NCI-H1105 treated with DMSO at 0.1 percent for 48 hours (cell line): ENCODE measurements at places on chromosomes 12 and 14.

DNA sequence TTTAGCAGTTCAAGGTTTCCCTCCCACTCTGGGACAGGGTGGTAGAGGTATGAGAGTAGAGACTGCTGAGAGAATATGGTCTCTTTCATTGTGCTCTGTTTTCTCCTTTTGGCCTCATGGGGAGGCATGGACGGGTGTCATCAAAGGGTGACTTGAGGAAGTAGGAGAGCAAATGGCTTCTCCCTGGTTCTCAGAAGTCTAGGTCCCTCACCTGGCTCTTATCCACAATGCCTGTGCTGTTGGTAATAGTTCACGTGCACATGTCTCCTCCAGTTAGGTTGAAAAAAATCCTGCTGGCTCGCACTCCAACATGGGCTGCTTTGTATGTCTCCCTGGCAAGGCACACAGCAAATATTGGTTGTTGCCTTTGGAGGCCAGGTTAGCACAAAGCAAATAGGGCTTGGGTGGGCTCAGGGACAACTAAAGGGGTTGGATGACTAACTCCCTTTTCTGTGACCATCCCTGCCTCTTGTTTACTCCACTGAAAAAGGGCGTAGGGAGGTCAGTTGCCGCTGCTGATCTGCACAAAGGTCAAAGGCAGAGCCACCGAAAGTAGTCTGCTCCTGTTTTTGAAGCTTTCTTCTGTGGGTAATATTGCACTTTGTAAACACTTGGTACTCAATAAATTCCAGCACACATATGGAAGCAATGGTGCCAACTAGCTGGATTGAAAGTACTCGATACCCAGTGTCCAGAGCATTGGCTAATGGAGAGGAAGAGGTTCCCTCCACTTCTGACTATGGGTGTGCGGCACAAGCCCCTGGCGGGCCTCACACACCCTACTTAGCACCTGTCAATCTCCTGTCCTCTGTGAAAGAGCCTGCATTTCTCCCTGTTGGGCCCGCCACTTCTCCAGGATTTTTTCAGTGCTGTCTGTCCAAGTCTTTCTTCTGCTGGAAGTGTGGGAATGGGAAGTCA lies 121.8 kb downstream of the SLC38A6 start:
- no peak for DNase-seq

- no peak for DNase-seq
These were observed 96.6 kb downstream of the RIMBP2 start for GRCh38 chr12:130619385-130620001.

DNA sequence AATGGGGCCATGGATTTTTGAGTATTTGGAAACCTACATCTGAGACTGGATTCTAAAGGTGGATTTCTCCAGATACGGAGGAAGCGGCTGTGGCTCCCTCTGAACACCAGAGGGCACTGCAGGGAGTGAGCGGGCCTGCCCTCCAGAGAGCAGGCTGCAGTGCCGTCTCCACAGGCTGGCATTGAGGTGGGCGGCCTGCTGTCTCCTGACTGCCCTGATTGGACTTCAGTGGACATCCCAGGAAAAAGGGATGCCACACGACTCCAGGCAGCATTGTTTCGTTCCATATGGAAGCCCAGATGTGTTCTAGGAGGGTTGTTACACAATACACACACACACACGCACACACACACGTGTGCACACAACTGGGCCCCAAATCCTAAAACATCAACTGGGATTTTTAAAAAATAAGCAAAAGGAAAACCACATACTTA lies 20.9 kb upstream of the ANO2 start:
- peak; percentile 53 for DNase-seq

DNA sequence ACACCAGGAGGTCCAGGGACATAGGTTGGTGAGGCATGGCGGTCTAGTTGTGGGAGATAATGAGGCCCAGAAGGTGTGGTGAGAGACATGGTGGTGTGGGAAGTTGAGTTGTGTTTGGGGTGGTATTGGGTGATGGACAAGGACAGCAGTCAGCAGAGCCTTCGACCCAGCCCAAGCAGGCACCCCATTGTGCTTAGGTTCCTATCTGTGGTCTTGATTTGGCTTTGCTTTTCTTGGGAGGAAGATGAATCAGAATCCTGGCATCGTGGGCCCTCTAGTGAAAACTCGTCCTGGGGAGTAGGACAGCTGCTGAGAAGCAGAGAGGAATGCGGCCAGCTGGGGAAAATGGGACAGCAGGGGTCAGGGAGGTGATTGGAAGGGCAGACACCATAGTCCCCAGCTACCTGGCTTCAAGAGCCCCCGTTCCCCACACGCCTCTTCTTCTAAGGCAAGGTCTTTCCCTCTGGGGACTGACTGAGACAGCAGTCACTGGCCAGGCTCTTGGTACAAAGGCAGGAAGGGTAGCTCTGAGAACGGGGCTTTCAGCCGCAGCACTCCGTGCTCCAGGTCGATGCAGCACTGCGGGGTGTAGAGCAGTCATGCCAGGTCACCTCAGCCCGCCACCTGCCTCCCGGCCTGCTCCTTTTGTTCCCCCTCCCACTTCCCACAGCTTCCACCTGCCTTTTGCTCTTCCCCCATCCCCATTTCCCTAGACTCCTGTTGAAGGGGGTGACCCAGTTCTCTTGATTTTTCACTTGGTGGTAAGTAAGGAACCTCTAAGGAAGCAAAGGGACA lies 7.9 kb downstream of the NRIP2 start:
- DNase-seq: no peak

- DNase-seq: no peak
These were observed 472.8 kb downstream of the RGS6 start for GRCh38 chr14:72404998-72405397.

DNA sequence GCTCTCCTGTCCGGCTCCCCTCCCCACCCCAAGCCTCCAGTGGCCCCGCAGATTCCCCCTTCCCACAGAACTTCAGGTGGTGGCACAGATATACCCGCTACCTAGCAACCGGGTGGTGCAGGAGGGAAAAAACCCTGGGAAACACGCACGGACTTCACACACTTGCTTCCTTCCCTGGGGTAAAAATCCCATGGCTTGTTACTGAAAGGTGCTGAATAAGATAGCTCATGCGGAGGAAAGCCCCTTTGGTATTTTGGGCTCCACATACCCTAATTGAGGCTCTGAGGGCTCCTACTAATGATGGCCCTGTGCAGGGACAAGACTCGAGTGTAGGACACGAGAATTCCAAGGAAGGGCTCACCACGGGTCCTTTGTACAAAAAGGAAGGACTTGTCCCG lies 869 bp upstream of the RIMBP2 start:
- no peak for DNase-seq

DNA sequence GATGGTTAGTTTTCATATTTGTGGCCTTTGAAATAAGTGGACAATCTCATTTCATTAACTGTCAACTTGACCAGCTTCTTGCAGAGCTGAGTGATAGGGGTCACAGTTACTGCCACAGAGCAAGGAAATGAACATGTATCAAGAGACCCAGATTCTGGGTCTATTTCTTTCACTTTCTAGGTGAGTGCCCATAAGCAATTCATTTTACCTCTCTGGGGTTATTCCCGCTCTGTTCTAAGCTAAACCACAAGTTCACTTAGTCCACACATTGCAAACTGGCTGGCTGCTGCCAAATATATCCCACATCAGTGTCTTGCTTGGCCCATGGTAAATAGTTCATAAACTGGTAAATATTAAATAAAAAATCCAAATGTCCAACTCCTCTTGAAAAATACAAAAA lies 29.9 kb downstream of the GPHB5 start:
- DNase-seq: no peak

DNA sequence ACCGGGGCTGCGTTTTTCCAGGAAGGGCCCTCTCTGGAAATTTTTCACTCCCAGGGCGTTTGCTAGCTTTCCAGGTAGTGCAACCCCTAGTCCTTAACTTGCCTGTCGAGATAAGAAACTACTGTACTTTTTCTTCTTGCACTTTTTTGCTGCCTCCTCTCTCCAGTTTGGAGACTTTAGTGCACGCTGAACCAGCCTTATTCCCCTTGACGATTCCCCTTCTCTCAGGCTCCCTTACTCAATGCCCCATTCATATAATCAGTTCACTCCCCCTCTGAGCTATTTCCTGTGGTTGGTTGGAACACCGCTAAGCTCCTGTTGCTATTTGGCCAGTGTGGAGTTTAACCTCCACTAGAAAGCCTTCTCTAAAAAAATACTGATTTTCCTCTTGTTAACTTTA lies 682 bp downstream of the CREBL2 start:
- peak; percentile 41 for DNase-seq

DNA sequence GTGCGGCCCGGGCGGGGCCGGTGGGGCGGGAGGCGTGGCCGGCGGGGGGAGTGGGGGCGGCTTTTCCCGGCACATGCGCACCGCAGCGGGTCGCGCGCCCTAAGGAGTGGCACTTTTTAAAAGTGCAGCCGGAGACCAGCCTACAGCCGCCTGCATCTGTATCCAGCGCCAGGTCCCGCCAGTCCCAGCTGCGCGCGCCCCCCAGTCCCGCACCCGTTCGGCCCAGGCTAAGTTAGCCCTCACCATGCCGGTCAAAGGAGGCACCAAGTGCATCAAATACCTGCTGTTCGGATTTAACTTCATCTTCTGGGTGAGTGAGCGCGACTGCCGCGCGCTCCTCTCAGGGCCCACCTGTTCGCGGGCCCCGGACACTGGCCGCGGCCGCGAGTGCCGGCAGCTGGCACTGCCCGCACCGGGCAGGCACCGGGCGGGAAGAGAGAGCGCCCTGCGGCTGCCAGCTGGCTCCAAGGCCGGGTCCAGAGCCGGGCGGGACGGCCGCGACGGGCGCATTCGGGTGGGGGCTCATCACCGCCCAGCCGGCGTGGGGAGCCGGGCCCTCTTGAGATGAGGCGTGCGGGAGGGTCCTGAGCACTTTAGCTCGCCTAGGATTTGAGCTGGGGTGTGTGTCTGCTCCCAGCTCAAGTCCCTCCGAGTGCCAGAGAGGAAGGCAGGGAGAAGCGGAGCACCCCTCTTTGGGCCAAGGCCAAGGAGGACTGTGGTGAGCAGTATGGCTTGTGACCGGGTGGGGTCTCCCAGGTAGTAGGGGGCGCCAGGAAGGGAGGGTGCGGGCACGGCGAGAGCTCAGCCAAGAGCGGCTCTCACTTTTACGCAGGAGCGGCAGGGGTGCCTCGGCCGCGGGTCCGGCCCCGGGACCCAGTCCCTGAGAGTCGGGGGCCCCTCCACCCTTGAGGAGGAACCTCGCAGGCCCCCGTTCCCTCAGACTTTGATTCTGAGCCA lies at the start of gene CD9:
Gene CD9, plus strand, starts transcription at position 145 of the 957 bp plus-strand sequence. Its CDS starts 100 bp downstream, at position 245.
- DNase-seq: peak; percentile 33

- peak; percentile 100 for DNase-seq
These were observed at the start of the genes CEP290 and TMTC3 for GRCh38 chr12:88141774-88142609. TSS of gene CEP290 (minus strand) at chr12:88142088. CDS start at chr12:88141307, 781 bp downstream. TSS of gene TMTC3 (plus strand) at chr12:88142307. CDS start at chr12:88148316, 6,009 bp downstream.

- DNase-seq: no peak
These were observed 905 bp downstream of the ZNF84 start for GRCh38 chr12:133038118-133038709.

- DNase-seq: no peak
These were observed 50.8 kb downstream of the PPP2R5E start for GRCh38 chr14:63492391-63492790.

DNA sequence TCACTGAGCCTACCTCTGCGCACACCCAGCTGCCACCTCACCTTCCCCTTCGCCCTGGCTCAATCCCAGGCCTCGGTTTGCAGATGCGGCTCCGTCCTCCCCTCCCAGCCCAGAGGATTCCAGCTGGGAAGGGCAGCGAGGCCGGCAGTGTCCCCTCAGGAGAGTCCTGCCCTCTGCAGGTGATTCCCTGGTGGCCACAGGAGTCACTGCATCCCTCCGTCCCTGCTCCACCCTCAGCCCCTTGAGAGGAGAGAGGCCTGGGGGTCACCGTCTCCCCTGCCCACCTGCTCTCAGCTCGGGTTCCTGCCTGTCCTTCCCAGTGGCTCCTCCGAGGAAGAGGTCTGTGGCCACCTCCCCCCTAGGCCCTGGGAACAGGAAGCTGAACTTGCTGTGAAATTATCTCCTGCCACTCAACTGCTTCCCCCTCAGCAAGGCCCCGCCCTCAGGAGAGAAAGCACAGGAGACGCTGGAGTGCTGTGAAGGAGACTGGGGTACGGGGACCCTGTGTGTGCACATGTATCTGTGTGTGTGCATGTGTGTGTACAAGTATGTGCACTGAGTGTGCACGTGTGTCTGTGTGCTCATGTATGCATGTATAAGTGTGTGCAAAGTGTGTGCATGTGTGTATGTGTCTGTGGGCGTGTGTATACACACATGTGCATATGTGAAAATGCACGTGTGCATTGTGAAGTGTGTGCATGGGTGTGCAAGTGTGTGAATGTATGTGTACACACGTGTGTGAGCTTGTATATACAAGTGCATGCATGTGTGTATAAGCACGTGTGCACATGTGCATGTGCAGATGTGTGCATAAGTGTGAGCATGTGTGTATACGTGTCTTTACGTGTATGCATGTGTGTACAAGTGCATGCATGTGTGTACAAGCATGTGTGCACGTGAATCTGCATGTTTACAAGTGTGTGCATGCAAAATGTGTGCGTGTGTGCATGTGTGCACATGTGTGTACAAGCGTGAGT lies 13.2 kb upstream of the GALNT9 start:
- no peak for DNase-seq

DNA sequence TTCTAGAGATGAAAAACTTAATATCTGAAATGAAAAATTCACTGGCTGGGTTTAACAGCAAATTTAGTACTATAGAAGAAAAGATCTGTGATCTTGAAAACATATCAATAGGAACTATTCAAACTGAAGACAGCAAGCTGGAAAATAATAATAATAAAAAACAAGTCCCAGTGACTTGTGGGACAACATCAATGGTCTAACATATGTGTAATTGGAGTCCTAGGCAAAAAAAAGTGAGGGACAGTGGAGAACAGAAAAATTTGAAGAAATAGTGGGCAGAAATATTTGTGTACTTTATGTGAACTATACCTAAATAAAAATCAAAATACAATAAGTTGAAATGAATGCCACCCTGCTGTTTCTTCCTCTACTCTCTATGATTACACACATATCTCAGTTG lies 2.4 kb upstream of the SERPINA9 start:
- no peak for DNase-seq

GRCh38 chr12:50581226-50582184 lies 76.7 kb downstream of the DIP2B start:
- DNase-seq: no peak

DNA sequence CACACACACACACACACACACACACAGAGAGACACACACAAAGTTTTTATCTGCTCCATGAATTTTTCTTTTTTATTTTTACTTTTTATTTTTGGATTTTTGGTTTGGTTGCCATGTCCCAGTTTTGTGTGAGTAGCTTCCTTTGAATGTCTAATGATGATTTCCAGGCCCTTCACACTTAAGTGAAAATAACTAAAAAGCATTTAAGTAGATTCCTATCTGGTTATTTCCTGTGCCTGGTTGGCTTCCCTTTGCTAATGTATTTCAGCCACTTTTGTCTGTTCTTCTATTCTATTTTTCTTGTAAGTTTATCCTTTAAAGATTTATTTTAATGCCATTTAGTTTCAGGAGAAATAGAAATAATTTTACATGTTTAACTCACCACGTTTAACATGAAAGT lies 755.4 kb downstream of the SLC6A15 start:
- DNase-seq: no peak
